Stimulated activated CD4-positive, alpha-beta T cell treated with anti-CD3 and anti-CD28 coated beads, Interleukin-15, amount 100 ng/mL, for 1 hour (primary cell): ENCODE measurements at places on chromosomes 1 and 21.
A peak's percentile ranks its signal among the peaks of the same experiment; 100 is the strongest.

DNA sequence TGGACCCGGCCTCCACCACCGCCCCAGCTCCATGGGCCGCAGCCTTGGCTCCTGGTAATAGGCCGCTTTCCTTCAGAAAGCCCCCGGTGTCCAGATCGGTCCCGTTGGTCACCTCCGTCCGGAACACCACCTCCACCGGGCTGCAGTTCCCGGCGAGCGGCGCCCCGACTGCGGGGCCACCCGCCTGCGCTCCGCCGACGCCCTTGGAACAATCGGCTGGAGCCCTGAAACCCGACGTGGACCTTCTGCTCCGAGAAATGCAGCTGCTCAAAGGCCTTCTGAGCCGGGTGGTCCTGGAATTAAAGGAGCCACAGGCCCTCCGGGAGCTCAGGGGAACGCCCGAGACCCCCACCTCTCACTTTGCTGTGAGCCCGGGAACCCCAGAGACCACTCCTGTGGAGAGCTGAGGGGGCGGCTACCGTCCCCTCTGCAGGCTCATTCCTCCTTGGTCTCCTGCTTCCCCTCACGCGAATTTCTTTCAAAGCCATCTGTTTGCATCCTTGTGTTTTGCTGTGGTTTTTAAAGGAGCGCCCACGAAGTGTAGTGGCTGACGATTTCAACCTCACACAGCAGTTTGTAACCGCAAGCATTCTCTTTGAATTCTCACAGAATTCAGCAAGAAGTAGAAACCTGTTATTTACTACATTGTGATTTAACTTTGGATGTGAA, 6.0 kb downstream of the FCRLB start:
- no peak for DNase-seq

GRCh38 chr1:230165536-230165935, 98.5 kb downstream of the GALNT2 start:
- DNase-seq = no peak

GRCh38 chr1:63547621-63548294, 24.4 kb downstream of the EFCAB7 start:
- no peak for DNase-seq

DNA sequence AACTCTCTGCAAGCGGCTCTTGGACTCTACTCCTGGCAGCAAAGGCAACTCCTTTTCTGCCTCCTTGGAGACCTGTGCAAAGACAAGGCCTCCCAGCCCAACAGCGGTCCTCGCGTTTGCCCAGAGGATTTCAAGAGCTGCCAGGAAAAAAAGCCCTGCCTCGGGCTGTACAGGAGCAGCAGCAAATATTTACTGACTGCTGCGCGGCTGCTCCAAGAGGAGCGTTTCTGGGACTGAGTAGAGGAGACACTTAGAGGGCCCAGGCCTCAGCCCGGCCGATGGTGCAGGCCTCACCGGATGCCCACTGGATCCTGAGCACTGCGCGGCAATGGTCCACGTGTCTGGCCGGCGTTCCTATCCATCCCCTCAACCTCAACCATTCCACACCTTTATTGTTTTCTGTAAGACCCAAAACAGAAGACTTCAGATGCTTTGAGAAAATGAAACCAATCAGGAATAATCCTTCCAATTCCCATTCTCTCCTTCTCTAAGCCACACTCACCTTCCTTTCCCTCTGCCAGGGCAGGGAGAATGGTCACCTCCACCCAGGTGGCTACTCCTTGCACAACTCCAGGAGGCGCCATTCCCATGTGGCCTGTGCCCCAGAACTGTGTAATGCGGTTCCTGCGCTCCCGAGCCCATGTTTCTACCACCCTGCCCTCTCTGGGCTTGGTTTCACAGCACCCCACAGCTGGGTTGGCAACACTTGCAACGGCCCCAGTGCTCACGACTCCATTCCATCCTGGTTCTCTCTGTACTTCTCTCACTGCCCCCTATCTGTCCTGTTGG, 215.8 kb downstream of the TRABD2B start:
- DNase-seq = no peak

DNA sequence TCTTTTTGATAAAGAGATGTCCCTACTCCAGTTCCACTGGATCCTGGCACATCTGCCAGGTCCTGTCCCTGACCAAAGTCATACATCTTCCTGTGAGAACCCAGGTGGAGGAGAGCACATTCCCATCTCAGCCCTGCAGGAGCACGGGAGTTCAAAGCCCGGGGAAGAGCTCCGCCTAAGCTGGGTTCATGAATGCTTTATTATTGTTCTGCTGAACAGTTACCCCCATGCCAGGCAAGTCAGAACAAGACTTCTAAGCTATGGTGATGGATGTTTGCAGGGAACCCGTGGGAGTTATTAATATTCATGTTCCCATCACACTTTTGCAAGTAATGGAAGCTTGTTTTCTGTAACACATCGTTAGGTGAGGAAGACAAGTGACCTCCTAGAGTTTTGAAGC, 62.9 kb downstream of the SEC16B start:
- no peak for DNase-seq

- no peak for DNase-seq
Measured at GRCh38 chr1:204600968-204601367, 84.6 kb downstream of the LRRN2 start.

DNA sequence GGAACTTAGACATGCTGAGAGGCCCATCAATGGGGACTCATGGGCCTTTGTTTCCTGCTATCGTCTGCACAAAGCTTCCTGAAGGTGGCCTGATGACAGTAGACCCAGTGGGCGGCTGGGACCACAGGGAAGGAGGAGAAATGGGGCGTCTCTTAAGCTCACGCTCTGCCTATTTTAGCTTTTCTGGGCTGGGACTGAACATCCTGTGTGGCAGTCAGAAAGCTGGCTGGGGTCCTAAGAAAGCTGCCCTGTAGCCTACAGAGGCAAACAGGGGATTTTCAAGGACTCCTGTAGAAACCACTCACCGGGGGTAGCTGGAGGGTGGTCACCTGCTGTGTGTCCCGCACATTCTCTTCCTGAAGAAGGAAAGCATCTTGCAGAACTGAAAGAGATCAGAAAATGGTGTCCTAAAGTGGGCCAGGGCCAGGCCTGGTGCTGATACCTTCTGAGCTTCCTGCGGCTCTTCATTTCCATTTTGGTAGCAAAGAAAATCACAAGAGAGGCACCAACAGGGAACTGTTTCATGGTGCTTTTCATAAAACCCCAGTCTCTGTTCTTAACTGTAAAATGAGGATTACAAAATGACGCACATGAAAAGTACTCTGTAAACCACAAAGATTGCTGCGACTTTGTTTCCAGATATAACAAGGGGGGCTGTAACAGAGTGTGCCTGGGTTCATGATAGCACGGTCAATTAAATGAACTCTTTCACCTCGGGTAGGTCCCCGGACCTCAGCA, 8.6 kb downstream of the ZNF496 start:
- no peak for DNase-seq

DNA sequence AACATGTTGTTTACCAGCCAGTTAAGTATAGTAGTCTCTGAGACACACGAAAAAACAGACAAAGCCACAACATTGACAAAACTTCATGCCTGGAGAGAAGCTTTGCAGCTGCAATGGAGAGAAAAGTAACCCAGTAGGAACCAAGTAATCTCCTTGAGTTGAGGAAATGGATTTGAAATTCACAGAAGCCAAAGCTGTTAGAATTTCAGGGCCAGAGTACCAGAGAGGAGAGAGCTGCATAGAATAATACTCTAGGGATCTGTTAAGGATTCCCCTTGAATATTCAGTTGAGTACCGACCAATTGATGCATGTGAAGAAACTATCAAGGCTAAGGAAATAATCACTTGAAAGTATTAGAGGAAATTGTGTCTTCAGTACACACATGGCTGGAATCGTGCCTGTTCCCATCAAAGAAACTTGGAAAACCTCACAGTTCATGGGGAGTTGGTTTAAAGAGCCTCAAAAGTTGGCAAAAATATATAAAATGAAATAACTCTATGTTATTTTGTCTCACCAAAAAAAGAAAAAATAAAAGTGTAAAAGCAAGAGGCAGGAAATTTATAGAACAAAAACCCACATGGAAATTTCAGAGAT, 324.0 kb upstream of the NEGR1 start:
- DNase-seq = no peak

DNA sequence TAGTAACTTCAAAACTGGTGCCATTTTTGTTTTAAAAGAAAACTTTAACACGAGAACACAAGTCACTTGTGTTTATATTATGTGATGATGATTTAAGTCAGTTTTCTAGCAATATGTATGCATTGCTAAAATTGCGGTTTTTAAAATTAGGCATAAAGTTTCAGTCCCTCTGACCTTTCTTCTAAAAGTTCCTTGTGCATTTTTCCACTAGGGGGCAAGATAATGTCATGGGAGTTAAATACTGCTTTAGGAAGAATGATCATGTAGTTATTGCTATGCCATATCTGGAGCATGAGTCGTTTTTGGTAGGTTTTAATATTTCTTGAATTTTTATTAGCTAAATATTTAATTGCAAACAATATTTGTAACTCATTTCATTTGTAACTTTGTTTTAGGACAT, 10.7 kb downstream of the CDC7 start:
- no peak for DNase-seq

DNA sequence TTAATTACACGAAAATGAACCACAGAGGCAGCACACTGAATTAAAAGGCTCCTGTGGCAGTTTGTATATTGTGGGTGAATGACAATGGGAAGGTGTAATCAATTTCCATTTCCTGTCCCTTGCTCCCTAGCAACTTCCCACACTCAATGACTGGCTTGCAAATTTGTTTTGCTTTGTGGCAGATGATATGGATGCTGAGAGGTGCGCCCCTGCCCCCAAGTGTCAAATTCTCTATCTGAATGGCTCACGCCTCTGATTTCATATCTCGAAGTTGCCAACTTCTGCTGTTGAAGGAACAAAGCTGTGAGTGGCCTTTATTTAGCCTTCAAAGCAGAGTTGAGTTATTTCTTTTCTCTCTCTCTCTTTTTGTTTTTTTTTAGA, 86.0 kb downstream of the FOXD2 start:
- no peak for DNase-seq

DNA sequence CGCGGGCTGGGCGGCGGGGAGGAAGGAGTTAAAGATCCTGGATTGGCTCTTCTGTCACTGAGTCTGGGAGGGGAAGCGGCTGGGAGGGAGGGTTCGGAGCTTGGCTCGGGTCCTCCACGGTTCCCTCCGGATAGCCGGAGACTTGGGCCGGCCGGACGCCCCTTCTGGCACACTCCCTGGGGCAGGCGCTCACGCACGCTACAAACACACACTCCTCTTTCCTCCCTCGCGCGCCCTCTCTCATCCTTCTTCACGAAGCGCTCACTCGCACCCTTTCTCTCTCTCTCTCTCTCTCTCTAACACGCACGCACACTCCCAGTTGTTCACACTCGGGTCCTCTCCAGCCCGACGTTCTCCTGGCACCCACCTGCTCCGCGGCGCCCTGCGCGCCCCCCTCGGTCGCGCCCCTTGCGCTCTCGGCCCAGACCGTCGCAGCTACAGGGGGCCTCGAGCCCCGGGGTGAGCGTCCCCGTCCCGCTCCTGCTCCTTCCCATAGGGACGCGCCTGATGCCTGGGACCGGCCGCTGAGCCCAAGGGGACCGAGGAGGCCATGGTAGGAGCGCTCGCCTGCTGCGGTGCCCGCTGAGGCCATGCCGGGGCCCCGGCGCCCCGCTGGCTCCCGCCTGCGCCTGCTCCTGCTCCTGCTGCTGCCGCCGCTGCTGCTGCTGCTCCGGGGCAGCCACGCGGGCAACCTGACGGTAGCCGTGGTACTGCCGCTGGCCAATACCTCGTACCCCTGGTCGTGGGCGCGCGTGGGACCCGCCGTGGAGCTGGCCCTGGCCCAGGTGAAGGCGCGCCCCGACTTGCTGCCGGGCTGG, at the start of gene NPR1:
Gene NPR1 (plus strand): TSS at position 170 of the 818 bp plus-strand sequence. CDS start 421 bp downstream, at position 591.
- no peak for DNase-seq

GRCh38 chr1:82161700-82162141, 361.0 kb downstream of the ADGRL2 start:
- no peak for DNase-seq

- DNase-seq = peak; percentile 36
Measured at GRCh38 chr1:24688621-24689195, 45.6 kb downstream of the SRRM1 start.

DNA sequence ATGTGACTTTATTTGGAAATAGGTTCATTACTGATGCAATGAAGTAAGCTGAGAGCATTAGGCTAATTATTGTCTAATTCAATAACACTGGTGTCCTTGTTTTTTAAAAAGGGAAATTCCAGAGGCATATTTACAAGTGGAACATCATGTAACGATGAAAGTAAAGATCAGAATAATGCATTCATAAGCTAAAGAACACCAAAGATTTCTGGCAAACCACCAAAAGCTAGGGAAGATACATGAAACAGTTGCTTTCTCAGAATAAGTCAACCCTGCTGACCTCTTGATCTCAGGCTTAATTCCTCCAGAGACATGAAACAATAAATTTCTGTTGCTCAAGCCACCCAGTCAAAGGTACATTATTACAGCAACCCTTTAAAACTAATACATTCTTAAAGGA, 20.3 kb upstream of the IFI16 start:
- no peak for DNase-seq

GRCh38 chr1:73065339-73066041, 783.2 kb upstream of the NEGR1 start:
- DNase-seq = no peak

GRCh38 chr21:45592208-45592619, 50.0 kb upstream of the SLC19A1 start:
- peak; percentile 27 for DNase-seq

DNA sequence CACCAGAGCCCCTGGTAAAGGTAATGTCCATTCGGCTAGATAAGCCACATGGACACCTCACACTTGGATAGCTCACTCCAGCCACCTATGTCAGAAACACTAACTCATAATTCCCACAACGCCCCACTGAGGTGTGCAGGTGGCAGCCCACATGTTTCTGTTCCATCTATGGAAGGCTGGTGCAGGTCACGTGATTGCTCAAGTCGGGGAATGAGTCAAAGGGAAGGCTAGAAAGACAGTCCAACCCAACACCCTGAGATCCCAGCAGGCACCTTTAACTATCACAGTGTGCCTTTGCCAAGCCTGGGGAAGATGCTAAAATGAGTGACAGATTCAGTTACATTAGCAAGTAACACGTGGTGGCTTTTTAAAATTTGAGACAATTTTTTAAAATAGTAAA, 45.3 kb upstream of the KCNE1 start:
- no peak for DNase-seq

GRCh38 chr21:46221664-46222435, 6.7 kb downstream of the LSS start:
- no peak for DNase-seq

GRCh38 chr1:24327891-24328290, 8.7 kb downstream of the GRHL3 start:
- DNase-seq = no peak
